Uterus (tissue), 4 donors: ENCODE measurements at places on chromosomes 7 and 10. TPM values are rescaled to one million over a fixed set of nuclear protein-coding genes. Genes with fewer than 3 reads are reported as not detected.

Gene TSPAN33
- not detected for total RNA-seq

DNA sequence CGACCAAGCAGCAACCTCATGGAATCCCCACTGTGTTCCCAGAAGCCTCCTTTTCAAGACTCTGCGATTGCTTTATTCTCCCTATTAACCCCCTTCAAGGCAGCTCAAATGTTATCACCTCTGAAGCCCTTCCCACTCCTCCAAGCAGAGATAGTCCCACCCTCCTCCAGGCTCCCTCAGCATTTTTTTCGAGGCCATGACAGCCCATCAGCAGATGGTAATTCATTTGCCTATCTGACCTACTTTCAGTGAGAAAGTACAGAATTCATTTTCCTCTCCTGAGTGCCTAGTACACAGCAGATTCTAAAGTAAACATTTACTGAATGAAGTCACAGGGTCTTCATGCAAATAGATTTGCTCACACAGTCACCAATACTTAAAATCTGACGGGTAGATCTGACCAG is 47.8 kb downstream of the HERPUD2 start:
- DNase-seq: no peak

DNA sequence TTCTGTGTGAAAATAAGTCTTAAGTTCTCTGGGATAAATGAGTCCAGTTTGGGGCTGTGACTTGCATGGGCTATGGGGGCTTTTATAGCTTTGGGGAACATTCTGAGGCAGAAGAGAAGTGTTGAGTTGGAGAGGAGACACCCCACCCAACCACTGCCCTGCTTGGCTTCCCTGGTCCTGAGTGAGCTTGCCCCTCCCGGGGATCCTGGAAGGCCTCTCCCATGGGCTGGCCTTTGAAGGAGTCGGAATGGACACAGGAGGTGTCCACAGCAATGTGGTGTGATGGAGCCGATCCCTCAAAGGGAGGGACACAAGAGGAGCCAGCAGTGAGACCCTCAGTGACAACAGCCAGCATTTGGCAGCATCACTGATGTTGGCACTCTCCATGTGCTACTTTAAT is 89.8 kb downstream of the GLRX3 start:
- DNase-seq: no peak

DNA sequence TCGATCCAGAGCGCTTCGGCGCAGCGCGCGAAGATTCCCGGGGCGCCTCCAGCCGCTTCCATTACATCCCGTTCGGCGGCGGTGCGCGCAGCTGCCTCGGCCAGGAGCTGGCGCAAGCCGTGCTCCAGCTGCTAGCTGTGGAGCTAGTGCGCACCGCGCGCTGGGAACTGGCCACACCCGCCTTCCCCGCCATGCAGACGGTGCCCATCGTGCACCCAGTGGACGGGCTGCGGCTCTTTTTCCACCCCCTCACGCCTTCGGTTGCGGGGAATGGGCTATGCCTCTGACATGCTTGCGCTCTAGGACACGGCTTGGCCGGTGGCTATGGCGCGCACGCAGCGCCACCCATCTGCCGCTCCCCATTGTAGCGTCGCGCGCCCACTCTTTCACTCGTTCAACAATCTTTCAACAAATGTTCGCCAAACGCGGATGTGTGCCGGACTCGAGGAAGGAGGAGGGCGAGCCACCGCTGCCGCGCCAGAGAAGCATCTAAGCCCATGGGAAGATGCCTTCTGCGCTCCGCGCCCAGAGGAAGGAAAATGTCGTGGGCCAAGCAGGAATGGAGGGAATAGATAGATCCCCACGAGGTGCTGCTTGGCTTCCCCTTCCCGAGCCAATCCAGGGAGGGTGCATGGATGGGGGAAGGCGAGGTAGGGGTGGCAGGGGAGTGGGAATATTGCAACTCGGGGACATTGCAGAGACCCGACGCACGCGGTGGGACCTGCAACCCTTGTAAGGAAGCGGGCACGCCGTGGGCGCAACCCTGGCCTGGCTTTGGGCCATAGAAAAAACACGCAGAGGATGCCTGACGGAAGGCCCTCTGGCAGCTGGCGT is 5.1 kb upstream of the CYP26A1 start:
- DNase-seq: no peak

- DNase-seq: no peak
These were observed 176.1 kb upstream of the PFKP start for GRCh38 chr10:2891073-2891769.

GRCh38 chr10:118034791-118035261 is 11.9 kb downstream of the RAB11FIP2 start:
- DNase-seq: no peak

Gene RBM20
- total RNA-seq: 3.8 TPM
